ENCODE measurements at places on chromosomes 2 and 18. TPM values are rescaled to one million over a fixed set of nuclear protein-coding genes. Genes with fewer than 3 reads are reported as not detected.

Gene IL1A
- 4.5 TPM for total RNA-seq

Gene RAB27B
- total RNA-seq, result 0.99 TPM

DNA sequence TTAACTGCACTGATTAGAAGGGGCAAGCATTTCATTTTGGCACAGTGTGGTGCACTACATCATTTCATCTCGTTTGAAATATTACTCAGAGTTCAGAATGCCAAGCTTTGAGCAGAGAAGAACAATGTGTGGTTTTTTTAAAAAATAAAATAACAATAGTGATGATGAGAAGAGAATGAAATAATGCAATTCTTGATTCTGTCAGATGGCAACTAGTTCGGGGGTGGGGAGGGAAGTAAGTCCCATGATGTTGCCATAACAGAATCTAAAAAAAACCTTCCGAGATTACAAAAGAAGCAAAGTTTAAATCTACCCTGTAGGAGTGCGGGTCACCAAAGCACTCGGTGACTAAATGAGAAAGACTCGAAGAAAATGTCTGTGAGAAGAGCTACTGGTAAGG is 490.4 kb downstream of the NR4A2 start:
- no peak for DNase-seq

GRCh38 chr2:240793313-240794177 is 26.5 kb downstream of the KIF1A start:
- DNase-seq, result no peak

GRCh38 chr18:42373584-42373983 is 418.6 kb downstream of the PIK3C3 start:
- DNase-seq, result no peak

GRCh38 chr2:114119862-114120261 is 230.0 kb downstream of the ACTR3 start:
- no peak for DNase-seq
